ENCODE measurements at places on chromosomes 6 and 20.

DNA sequence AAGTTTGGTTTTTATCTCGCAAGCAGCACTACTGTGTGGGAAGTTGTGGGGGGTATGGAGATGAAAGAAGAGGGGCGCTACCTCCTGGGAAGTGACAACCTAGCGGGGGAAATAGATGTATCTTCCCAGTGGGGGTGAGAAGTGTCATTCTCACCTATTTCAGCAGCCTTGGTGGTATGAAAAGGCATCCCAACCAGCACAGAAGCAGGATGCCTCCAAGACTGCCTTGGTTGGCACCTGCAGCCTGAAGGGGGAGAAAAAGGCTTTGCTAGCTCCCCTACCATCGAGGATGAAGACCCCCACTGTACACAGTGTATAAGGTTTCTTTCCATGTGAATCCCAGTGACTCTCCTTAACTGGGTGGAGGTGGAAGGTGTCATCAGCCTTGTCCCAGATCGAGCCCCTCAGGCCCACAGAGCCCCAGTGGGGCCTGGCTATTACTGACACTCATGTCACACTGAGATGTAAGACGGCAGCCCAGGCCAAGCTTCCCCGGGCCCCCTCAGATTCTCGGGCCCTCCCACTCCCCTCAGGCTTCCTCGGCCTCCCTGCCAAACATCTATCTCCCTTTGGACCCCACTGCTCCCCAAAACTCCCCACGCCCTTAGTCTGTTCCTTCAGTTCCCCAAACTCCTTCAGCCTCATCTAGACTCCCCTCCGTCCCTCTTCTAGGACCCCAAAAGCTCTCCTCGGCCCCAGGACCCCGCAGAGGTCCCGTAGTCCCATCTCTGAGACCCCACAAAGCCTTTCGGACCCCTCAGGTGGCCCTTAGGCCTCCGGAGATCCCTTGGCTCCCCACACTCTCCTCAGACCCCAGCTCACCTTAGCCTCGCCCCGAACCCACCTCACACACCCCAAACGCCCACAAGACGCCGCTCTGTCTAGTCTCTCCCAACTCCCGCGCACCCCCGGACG, 688 bp downstream of the COMMD7 start:
- no peak for DNase-seq

GRCh38 chr6:16301511-16301910, 63.1 kb downstream of the GMPR start:
- no peak for DNase-seq

- DNase-seq = no peak
Measured at GRCh38 chr6:70673601-70674000, 5.9 kb downstream of the SMAP1 start.

DNA sequence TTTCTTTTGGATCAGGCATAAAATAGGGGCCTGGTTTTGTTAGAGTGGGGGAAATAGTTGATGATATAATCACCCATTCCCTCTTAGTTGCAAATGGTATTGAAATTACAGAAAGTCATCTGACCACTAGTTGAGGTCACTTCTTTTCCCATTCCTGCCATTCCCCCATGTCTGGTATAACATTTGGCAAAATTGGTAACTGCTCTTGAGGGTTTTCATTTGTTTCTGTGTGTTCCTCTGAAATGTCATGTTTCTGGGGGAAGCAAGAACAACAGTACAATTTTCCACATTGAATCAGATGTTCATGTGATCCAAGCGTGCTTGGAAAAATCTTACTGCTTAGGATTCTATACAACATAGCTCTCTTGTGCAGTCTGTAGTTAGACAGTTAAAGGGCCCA, 7.3 kb downstream of the AIG1 start:
- no peak for DNase-seq

DNA sequence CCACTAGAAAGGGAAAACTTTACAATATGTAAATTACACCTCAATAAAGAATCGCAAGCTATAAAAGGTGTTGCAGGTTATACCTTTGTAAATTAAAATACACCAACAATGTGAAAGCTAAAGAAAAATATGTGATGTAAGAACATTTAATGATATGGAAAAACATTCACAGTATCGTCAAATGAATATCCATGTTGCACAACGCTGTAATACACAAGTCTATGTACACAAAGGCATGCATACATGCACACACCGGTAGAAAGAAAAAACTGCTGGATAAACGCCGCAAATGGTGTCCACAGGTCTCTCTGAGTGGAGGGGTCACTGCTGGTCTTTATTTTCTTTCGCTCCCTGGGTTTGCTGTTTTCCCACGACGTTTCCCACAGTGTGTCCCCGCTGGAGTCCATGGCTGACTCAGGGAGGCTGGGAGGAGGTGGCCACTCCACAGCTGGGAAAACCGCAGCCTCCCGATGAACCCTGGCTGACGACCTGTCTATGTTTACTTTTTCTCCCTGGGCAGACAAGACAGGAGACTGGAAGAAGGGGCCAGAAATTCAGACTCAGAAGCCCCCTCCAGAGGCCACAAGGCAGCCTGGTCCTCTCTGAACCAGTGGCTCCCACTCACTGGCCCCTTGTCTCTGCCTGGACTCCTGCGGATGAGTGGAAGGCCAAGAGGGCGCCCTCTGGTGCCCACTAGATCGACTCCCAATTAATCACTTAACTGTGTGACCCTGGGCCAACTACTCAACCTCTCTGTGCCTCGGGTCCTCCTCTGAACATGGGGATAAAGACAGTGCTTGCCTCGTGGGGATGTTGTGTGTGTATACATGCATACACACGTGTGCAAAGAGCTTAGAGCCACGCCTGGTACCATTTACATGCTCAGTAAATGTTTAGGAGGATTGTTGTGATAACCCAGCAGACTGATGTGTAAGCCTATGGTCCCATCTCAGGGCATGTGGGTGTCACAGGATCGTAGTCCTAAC, 12.8 kb upstream of the BPI start:
- DNase-seq = no peak

- DNase-seq = no peak
Measured at GRCh38 chr6:165458134-165458533, 148.7 kb upstream of the C6orf118 start.
